ENCODE measurements at places on chromosomes 16 and 17. TPM values are rescaled to one million over a fixed set of nuclear protein-coding genes. Genes with fewer than 3 reads are reported as not detected.

METRNL gene
- 1.2 TPM for total RNA-seq

SCGB1C2 gene
- not detected for total RNA-seq

SOST gene
- total RNA-seq: not detected

CA5A gene
- total RNA-seq: 106 TPM

CA7 gene
- total RNA-seq: not detected

GRCh38 chr17:76333673-76334505, 19.8 kb downstream of the PRPSAP1 start:
- H3K27ac ChIP-seq: no peak overlapping the region
- H3K4me3 ChIP-seq: no peak overlapping the region
- no peak for DNase-seq
- peaks cover 72% of the 10 kb centered on the region for H3K36me3 ChIP-seq
- H3K4me1 ChIP-seq: no peaks in the 10 kb centered on the region
- H3K27me3 ChIP-seq: no peaks in the 10 kb centered on the region

- peaks cover 21% of the 10 kb centered on the region for H3K36me3 ChIP-seq
- peaks cover 24% of the 10 kb centered on the region for H3K4me1 ChIP-seq
- DNase-seq: no peak
- no peaks in the 10 kb centered on the region for H3K27me3 ChIP-seq
Observed at GRCh38 chr17:7328840-7329373, at the start of gene NEURL4. NEURL4 (minus strand) TSS chr17:7329335; CDS start chr17:7329312, 23 bp downstream.

DNA sequence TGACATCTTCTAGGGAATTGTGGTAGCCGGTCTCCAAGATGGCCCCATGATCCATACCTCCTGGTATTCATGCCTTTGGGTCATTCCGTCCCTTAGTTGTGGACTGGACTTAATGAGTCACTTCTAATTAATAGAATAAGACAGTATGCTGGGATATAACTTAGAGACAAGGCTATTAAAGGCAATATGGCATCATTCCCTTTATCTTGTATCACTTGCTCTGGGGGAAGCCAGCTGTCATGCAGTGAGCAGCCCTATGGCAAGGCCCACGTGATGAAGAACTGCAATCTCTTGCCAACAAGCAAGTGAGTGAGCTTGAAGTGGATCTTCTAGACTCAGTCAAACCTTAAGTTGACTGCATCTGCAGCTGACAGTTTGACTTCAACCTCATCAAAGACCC, 97.8 kb upstream of the MED13 start:
- H3K4me1 ChIP-seq: peaks cover 36% of the 10 kb centered on the region
- H3K4me3 ChIP-seq: no peak overlapping the region
- H3K27ac ChIP-seq: no peak overlapping the region
- no peak for DNase-seq
- H3K27me3 ChIP-seq: 0 out of 3 replicates have a peak, but pooled peaks cover 3% of the 10 kb centered on the region
- no peaks in the 10 kb centered on the region for H3K36me3 ChIP-seq

DNA sequence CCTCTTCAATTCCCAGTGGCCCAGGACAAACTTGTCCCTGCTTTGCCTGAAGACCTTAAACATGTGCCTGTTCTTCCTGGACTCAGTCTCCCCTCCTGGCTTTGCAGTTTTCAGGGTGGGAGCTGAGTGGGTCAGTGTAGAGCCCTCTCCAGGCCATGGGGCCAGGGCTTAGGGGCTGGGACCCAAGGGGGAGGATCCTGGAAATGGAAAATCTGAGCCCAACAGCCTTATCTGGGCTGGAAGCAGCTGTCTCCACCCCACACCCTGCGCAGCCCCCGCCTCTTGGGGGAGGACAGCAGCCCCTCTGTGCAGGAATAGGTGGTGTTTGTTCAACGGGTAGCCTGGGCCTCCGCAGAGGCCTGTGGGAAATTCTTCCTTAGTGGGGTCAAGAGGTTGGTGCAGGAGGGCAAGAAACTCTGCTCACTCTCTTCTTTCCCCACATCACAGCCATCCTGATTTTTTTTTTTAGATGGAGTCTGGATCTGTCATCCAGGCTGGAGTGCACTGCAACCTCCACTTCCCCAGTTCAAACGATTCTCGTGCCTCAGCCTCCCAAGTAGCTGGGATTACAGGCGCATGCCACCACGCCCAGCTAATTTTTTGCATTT, 6.8 kb upstream of the SMTNL2 start:
- peak overlapping the region; percentile 33 for H3K27ac ChIP-seq
- H3K36me3 ChIP-seq: no peaks in the 10 kb centered on the region
- H3K4me3 ChIP-seq: peak overlapping the region; percentile 19
- DNase-seq: peak; percentile 47

DNA sequence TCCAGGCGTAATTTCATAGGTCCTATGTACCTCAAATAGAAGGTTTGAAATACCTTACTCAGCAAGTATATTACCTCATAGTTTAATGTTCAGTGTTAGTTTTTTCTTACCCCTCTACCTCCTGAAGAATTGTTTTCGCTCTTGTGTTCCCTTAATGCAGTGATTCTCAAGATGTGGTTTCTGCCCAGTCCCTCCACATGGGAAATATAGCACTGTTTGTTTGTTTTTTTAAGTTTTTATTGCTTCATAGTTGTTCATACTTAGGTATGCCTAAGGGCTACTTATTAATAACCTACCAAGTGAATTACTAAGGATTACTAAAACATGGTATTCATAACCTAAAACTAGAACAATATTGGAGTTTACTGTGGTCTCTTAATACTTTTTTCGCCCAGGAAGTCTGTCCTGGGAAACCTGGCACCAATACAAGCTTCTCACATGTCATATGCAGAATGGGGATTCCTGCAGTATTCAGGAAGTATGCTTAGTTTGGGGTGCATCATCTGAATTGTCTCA, 5.0 kb downstream of the RSPRY1 start:
- no peak for DNase-seq
- peaks cover 76% of the 10 kb centered on the region for H3K4me1 ChIP-seq
- no peaks in the 10 kb centered on the region for H3K27me3 ChIP-seq
- H3K36me3 ChIP-seq: peaks cover 11% of the 10 kb centered on the region
- H3K27ac ChIP-seq: no peak overlapping the region
- H3K4me3 ChIP-seq: no peak overlapping the region

- H3K27me3 ChIP-seq: no peaks in the 10 kb centered on the region
- no peaks in the 10 kb centered on the region for H3K36me3 ChIP-seq
- H3K27ac ChIP-seq: peak overlapping the region; percentile 80
Observed at GRCh38 chr16:81316176-81316496, 1.4 kb downstream of the GAN start.

- H3K4me3 ChIP-seq: no peak overlapping the region
- no peaks in the 10 kb centered on the region for H3K36me3 ChIP-seq
- peaks cover 76% of the 10 kb centered on the region for H3K4me1 ChIP-seq
- no peaks in the 10 kb centered on the region for H3K27me3 ChIP-seq
- DNase-seq: peak; percentile 35
Observed at GRCh38 chr17:1604831-1605528, 23.7 kb downstream of the SLC43A2 start.

DNA sequence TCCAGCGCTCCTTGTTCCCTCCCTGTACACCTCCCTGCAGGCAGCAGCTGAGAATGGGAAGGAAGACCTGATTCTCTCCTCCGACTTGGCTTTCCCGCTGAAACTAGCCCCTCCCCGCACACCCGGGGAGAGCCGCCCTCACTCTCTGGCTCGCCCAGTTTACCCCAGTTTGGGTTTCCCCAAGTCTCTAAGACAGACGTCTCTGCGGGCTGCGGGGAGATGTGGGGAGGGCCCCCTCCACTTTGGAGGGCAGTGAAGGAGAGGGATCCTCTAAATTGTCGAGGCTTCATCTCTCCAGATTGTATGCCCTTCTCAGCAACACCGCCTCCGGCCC, 797 bp downstream of the GRB7 start:
- H3K36me3 ChIP-seq: peaks cover 18% of the 10 kb centered on the region
- DNase-seq: peak; percentile 50
- peaks cover 44% of the 10 kb centered on the region for H3K4me1 ChIP-seq
- peak overlapping the region; percentile 97 for H3K27ac ChIP-seq
- peak overlapping the region; percentile 96 for H3K4me3 ChIP-seq

DNA sequence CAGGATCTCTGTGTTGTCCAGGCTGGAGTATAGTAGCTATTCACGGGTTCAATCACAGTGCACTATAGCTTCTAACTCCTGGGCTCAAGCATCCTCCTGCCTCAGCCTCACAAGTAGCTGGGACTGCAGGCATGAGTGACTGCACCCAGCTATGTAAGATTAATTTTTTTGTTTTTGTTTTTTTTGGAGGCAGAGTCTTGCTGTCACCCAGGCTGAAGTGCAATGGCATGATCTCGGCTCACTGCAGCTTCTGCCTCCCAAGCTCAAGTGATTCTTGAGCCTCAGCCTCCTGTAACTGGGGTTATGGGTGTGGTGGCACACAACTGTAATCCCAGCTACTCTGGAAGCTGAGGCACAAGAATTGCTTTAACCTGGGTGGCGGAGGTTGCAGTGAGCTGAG, 15.8 kb downstream of the PPM1D start:
- peaks cover 12% of the 10 kb centered on the region for H3K36me3 ChIP-seq
- no peak overlapping the region for H3K27ac ChIP-seq
- no peaks in the 10 kb centered on the region for H3K27me3 ChIP-seq
- no peak for DNase-seq
- H3K4me1 ChIP-seq: peaks cover 2% of the 10 kb centered on the region

- no peak for DNase-seq
- H3K36me3 ChIP-seq: no peaks in the 10 kb centered on the region
- H3K4me1 ChIP-seq: peaks cover 43% of the 10 kb centered on the region
- H3K27me3 ChIP-seq: peaks cover 28% of the 10 kb centered on the region
- H3K4me3 ChIP-seq: no peak overlapping the region
Observed at GRCh38 chr16:57884655-57885133, 82.4 kb upstream of the KIFC3 start.

GRCh38 chr17:2271985-2272702, 31.4 kb downstream of the SMG6 start:
- DNase-seq: no peak
- peaks cover 21% of the 10 kb centered on the region for H3K36me3 ChIP-seq
- H3K27me3 ChIP-seq: no peaks in the 10 kb centered on the region

DNA sequence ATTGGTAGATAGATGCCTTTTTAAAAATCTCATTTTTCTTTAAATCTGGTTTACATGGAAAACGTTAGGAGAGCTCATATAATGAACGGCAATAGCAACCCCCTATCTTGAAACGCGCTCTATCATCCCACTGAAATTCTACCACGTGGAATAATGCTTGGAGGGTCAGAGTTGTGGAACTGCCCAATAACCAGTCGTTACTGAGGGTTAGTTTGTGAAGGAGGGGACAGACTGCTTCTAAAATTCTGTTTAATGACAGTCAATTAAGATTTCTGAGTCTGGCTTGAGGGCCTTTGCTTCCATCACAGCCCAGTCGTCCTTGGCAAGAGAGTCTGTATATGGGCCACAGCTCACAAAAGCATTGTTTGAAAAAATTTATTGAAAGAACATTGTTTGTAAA, 482 bp downstream of the IRF8 start:
- no peak overlapping the region for H3K27ac ChIP-seq
- DNase-seq: no peak
- no peaks in the 10 kb centered on the region for H3K36me3 ChIP-seq

DNA sequence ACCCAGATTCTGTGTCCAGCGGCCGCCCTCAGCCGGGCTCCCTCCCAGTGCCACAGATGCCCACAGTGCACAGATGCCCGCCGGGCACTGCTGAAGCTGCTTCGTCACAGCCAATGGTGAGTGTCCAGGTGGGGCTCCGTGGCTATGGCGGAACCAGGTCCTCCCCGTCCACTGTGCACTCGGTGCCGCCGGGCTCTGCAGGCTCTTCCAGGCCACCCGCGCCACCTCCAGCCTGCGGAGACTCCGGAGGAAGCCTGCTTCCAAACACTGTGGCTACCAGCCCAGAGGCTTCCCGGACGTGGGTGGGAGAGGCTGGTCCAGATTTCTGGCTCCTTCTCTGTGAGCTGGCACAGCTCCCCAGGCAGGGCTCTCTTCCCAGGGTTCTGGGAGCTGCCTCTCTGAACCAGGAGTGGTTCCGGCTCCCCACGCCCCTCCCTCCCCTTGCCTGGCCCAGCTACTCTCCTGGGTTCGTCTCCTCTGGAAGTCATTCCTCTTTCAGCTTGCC, 2.8 kb upstream of the PYCR1 start:
- H3K36me3 ChIP-seq: peaks cover 6% of the 10 kb centered on the region
- H3K4me1 ChIP-seq: peaks cover 78% of the 10 kb centered on the region
- no peak for DNase-seq
- H3K4me3 ChIP-seq: no peak overlapping the region

DNA sequence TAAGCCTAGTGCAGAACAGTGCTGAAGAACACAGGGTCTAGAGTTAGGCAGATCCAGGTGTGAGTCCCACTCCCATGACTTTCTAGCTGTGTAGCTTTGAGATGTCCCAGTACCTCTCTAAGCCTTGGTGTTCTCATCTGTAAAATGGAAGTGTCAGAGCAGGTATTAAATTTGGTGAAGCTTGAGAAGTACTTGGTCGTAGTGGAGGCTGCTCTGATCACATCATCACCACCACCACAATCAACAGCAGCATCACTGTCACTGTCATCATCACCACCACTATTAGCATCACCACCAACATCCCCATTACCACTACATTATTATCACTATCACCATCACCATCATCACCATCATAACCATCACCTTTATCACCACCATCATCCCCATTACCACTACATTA, 132.1 kb downstream of the CMIP start:
- peaks cover 59% of the 10 kb centered on the region for H3K4me1 ChIP-seq
- H3K27me3 ChIP-seq: no peaks in the 10 kb centered on the region
- H3K27ac ChIP-seq: no peak overlapping the region

DNA sequence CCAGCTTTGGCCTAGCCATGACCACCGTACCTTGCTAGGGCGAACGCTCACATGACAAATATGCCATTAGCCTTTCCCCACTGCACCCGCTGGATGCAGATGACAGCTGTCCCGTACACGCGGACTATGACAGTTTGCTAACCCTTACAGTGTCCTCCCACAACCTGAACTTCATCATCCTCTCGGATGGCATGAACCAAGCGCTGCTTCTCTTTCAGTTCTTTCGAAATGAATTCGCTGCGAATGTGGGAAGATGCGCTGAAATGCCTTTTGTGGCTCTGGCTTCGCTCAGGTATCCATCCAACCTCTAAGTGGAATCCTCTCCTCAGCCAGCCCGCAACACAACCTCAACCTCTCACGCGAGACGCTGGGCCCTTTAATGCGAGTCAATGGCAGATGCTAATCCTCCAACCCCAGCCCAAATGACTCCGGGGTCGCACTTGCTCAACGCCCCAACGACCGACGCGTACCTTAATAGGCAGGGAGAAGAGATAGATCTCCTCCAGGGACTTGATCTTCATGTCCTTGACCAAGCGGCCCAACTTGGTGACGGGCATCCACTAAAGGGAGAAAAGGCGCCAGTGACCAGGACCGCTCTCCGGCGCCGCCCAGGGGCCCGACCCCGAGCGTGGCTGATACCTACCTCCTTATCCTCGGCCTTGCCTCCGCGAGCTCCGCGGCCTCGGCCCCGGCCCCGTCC, 670 bp downstream of the RPS2 start:
- DNase-seq: no peak
- H3K27ac ChIP-seq: peak overlapping the region; percentile 88
- no peaks in the 10 kb centered on the region for H3K27me3 ChIP-seq
- peaks cover 3% of the 10 kb centered on the region for H3K36me3 ChIP-seq
- peak overlapping the region; percentile 84 for H3K4me3 ChIP-seq
- peaks cover 46% of the 10 kb centered on the region for H3K4me1 ChIP-seq

Data from HepG2 (cell line).